ENCODE measurements at places on chromosomes 16 and 17.

GRCh38 chr16:30380803-30381208 is 1.6 kb downstream of the SEPTIN1 start:
- DNase-seq = no peak

DNA sequence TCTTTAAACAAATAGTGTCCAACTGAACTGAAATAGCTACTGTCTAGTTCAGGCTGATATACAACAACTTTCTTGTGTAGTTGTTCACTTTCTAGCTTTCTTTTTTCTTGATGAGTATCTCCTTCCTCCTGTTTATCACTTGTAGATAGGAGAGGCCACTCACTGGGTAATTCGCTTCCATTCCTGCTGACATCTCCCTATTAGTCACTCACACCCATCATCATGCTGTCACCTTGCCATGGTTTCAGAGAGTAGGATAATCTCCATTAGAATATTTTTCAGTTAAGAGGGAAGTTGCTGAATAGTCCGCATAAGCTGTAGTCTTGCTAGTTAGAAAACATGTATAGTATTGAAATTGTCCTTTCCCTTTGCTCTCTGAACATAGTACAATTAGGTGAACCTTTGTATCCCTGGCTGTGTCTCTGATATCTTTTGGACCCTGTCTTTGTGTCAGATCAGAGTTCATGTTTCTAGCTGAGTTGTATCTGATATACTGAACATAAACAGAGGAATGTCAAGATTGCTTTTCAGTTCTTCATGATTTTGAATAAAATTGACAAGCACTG is 64.4 kb upstream of the RASL10B start:
- no peak for DNase-seq

- no peak for DNase-seq
These were observed 122.6 kb downstream of the SHISA6 start for GRCh38 chr17:11363565-11364117.

GRCh38 chr16:81175325-81175891 is 63.1 kb upstream of the BCO1 start:
- DNase-seq = no peak

DNA sequence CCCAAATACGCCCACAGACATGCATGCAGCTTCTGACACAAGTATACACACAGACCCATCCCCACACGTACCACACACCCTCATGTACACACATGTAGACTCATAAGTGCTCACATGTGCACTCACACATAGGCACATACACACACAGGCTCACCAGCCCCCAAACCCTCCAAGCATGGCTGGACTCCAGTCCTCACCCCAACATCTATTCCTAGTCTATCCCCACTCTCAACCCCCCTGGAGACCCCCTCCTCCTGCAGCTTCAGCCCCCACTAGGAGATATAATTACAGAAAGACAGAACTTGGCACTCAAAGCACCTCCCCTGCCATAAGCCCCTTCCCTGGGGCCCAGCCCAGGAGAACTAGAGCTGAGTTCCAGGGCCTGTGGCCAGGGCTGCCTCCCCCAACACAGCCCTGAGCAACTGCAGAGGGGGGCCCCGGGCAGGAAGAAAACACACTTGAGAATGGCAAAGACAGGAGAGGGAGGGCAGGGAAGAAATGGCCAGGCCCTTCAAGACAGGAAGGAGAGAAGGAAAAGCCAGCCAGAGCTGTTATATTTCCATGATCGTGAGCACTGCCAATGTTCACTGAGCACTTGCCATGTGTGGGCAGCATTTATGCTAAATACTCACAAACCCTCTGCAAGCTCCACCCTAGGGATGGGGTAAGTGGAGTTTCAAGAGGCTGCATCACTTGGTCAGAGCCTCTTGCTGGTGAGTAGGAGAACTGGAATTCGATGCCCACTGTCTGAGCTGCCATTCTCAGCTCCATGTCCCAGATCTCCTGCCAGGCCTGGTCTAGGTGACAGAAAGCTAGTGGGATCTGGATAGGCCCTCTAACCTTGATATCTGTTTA is 224.5 kb downstream of the ZNF423 start:
- DNase-seq = no peak
